ENCODE measurements at places on chromosomes 2 and 18.

DNA sequence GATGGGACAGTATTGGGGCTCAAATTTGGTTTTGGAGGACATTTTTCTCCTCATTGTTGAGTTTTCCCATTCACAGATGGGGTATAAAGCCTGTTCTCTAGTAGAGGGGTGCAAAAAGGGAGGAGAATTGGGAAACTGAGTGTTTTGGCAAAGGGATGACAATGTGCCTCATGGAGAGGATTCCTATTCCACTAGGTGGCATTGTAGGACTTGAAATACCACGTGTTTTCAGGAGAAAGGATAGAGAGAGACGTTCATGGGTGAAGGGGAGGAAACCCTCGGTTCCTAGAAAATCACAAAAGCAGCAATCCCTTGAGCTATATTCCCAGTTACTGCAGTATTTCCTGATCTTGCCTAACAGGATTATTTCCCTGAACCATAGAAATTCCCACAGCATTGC is 113.7 kb upstream of the SRD5A2 start:
- no peak for DNase-seq

GRCh38 chr2:72544554-72544953 is 281.3 kb downstream of the EXOC6B start:
- no peak for DNase-seq

DNA sequence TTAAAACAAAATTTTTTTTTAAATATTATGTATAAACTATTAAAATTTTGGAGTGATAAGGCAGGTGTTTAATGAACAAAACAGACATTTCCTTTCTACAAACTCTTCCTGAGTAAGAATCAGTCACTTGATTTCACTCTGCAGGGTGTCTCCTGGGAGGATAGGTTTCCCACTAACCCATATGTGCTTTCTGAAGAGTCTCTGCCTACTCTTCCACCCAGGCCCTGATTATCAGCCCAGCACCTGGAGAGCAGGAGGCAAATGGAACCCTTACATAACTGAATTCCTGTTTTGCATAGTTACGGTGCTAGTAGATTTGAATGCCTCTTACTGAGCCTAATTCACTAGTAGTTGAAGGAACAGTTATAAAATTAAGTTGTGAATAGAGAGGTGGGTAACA is 1718.6 kb downstream of the SUCLG1 start:
- no peak for DNase-seq

DNA sequence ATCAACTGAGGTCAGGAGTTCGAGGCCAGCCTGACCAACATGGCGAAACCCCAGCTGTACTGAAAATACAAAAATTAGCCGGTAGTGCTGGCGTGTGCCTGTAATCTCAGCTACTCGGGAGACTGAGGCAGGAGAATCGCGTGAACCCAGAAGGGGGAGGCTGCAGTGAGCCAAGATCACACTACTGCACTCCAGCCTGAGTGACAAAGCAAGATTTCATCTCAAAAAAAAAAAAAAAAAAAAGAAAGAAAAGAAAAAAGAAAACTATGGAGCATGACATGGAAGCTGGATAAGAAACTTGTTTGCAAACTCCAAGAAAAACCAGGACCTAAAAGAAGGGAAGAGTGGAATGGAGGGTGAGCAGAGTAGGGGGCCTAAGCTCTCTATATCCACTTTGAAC is 1.9 kb upstream of the CHMP1B start:
- no peak for DNase-seq

- DNase-seq: no peak
These were observed 29.3 kb upstream of the COPS8 start for GRCh38 chr2:237056287-237056875.

GRCh38 chr2:85838181-85838580 is 50.6 kb downstream of the ST3GAL5 start:
- no peak for DNase-seq

GRCh38 chr18:57943723-57944122 is 100.3 kb upstream of the NEDD4L start:
- no peak for DNase-seq

GRCh38 chr2:85588236-85588635 is 4.0 kb downstream of the VAMP5 start:
- DNase-seq: no peak

DNA sequence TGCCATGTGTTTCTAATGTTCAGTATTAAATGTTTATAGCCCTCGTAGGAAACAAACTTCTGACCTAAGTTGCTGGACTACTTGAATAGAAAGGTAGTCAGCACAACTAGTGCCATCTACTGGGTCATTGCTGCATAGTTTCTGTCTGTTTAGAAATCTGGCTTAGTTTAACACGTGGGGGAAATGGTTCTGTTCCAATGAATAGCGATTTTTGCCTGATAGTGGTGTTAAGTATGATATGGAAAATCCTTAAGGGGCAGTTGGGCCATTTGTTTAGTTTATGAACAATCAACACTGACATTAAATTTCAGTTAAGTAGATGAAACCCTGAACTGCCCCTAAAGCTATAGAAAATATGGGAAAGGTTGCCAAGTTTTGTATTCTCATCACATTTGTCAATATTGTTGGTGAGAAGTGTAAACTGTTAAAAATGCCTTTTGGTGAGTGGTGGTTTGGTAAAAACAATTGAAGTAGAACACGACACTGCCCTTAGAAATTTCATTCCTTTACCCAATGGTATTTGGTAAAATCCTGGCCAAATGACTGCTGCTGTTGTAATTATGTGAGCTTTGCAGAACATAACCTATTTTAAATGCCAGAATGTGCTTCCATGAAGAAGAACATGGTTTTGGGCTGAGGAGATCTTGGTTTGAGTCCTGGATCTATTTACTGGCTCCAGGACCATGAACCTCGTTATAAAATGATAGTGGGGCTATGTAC is 13.2 kb downstream of the NABP1 start:
- peak; percentile 74 for DNase-seq

DNA sequence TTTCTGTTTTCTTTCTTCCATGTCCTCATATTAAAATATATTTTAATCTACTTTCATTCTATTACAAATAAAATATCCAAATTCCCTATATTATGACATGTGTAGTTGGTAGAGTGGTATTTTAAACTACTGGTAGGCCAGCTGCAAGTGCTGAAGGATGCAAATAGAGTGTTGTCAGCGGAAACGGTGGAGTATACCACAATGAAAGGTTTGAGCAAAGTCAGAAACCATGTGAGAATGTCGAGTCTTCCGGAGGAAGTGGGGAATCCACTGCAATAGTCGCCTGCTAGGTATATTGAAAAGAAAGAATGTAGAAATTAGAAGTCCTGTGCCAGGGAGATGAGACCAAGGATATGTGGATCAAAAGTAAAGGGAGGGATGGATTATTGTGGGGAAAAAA is 373.9 kb downstream of the DSEL start:
- no peak for DNase-seq

DNA sequence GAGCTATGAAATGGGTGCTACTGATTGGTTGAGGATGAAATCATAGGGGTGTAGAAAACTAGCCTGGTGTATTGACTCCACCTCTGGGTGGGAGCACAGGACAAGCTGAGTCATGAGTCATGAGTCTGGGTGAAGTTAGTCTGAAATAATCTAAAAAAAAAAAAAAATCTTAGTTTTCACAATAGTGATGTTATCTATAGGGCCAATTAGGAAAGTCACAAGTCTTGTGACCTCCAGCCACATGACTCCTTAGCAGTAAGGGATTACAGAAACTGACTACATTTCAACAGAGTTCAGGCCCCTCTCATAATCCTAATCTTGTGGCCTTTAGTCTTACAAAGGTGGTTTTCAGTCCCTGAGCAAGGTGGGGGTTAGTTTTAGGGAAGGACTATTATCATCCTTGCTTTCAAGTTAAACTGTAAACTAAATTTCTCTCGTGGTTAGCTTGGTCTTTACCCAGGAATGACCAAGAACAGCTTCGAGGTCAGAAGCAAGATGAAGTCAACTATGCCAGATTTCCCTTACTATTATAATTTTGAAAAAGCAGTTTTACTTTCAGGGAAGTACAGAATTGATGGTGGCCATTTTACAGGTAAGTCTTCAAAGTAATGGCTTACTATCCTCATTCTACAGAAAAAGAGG is 338.0 kb upstream of the GYPC start:
- no peak for DNase-seq

DNA sequence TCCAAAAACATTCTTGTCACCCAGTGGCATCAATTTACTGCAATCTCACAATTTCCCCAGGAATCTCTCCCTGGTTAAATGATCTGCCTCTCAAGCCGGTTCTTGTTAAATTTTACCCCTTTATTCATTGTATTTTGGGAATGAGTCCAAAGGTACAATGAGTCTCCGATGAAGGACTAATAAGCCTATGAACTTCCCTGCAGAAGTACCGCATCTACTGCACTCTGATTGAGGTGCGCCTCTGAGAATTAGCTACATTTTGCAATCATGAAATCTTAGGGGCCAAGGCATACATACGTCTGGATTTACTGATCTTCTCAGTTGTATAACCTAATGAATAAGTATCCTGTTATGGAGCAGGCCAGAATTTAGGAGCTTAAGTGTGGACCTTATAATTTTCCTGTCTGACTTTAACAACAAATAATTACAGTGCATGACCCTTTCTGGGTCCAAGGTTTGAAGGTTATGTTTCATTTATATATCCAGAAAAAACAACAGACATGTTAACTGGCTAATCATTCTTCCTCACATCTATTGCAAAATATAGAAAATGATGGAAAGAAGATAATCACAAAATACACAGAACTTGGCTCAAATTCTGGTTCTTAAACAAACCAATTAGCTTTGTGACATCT is 261.8 kb upstream of the NRXN1 start:
- DNase-seq: no peak

DNA sequence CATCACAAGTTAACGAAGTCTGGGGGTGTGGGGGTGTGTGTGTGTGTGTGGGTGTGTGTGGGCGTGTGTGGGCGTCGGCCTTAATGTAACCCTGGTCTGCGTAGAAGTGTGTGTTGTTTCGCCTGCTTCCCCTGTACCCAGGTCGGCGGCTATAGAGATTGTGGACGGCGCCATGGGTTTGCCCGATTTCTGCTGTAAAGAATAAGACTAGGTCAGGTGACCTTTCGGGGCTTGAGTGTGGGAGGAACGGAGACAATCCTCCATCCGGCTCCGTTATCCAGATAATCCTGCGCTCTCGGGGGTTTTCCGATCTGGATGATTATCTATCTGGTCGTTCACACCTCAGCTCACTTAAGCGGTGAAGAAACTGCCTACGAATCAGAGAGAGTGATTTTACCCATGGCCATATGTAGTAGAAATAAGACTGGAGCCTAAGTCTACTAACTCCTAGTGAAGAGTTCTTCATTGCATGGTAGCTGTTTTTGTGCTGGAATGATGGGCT is 543 bp downstream of the HADHB start:
- peak; percentile 24 for DNase-seq

- no peak for DNase-seq
These were observed 50.2 kb upstream of the LRP1B start for GRCh38 chr2:142180820-142181533.

GRCh38 chr2:157173740-157174184 is 83.7 kb upstream of the GALNT5 start:
- peak; percentile 95 for DNase-seq

GRCh38 chr18:74942319-74942910 is 266.5 kb downstream of the PTGR3 start:
- DNase-seq: no peak

DNA sequence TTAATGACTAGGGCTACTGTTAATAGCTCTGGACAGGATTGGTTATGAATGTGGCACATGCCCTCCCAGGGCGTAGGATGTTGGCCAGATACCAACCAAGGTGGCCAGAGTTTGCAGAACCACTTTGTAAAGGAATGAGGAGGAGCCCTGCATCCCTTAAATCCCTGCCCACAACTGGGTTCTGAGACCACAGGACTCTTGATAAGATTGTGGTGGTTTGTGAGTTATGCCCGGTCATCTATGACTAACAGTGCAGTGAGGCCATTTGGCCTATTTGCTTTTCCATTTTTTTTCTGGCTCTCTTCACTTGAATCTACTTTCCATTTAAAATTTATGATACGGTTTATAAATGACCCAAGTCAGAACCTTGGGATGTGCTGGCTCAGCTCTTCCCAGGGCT is 294.5 kb downstream of the PRKCE start:
- peak; percentile 20 for DNase-seq

DNA sequence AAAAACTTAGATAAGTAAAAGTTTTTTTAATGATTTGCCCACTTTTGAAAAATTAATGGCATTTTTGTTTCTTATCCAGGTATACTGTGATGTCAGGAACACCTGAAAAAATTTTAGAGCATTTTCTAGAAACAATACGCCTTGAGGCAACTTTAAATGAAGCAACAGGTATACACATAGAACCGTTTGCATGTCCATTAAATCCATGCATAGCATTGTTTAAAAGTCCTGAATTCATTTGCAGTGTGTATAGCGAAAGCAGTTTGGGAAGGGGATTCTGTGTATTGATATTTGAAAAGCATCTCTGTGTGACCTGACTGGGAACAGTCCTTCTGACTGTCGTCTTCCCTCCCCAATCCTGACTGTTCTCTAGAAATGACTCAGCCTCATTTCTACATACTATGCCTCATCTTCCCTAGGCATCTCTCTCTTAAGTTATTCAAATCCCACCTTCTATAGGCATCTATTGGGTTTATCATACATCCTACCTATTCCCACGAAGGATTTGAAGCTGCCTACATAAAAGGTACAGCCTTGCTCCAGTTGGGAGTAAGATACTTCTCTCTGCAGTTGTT is 79.2 kb upstream of the MAP3K20 start:
- DNase-seq: no peak

DNA sequence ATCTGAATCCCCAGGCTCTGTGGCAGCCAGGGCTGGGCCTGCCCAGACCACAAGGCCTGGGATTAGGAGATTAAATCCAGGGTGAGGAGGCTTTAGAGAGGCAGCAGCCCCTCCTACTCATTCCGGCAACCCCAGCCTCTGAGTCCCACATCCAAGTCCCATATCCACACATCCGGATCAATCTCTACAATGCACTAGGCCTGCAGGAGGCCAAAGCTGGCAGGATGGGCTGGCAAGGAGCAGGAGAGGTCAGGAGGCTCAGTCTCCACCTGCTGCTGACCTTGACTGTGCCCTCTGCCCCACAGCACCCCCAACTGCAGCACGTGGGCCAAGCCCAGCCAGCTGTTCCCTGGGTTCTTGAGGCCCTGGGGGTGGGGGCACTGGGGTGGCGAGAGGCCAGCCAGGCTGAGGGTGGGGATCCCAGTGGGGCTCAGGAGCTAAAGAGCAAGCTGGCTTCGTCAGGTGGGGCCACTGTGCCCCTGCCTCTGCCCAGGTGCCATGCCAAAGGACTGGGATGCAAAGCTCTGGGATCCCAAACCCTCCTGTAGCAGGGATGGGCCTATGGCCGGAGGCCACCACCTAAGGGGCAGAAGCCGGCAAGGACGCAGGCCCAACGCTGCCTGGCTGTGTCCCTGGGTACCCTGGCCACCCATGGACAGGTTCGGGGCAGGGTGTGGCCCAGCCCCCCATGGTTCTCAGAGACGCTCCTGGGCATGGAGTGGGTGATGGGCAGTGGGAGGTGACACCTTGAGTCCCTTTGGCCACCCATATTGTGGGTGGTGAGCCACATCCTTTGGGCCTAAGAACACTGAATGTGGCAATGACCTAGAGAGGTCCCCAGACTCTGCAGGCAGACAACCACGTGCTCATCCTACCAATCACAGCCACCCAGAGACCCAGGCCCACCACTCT is 3.2 kb downstream of the KIF1A start:
- DNase-seq: no peak
